GM10248 (cell line): ENCODE measurements at places on chromosomes 3 and 15.

- no peak for DNase-seq
Observed at GRCh38 chr15:60717008-60717407, 238.1 kb upstream of the ICE2 start.

- DNase-seq: no peak
Observed at GRCh38 chr3:186997061-186997460, 66.7 kb downstream of the ST6GAL1 start.

DNA sequence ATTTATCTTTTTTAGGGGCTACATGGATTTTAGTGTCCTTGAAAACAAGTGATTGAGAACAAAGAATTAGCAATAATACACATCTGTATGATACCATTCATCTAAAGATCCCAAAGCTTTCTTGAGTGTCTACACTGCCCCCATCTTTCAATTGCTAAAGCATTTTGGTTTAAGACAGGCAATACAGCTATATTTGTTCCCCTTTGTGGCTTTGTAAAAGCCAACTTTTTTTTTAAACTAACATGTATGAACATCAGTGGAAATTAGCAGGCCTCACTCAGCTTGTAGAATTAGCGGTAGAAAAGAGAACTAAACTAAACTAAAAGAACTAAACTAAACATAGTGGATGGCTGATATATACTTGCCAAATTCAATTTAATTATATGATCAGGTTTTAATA, 449.6 kb downstream of the MECOM start:
- DNase-seq: no peak

GRCh38 chr3:134628884-134629283, 21.9 kb downstream of the KY start:
- no peak for DNase-seq

- no peak for DNase-seq
Observed at GRCh38 chr3:72334681-72335457, 513.4 kb downstream of the SHQ1 start.

DNA sequence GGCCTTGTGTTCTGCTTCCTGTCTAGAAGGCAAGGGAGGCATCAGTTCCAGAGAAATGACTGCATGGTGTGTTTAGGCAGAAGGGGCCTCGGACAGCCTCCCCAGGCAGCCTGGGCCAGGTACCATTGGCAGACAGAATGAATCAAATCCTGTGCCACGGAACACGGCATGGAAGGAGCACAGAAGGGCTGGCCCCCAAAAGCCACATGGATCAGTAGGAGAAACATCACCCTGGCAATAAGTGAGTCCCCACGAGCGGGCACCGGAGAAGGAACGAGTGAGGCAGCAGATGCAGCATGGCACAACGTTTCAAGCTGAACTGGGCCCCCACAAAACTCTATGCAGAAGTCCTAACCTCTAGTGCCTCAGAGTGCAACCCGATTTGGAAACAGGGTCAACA, 223.2 kb downstream of the ADAMTS17 start:
- no peak for DNase-seq

DNA sequence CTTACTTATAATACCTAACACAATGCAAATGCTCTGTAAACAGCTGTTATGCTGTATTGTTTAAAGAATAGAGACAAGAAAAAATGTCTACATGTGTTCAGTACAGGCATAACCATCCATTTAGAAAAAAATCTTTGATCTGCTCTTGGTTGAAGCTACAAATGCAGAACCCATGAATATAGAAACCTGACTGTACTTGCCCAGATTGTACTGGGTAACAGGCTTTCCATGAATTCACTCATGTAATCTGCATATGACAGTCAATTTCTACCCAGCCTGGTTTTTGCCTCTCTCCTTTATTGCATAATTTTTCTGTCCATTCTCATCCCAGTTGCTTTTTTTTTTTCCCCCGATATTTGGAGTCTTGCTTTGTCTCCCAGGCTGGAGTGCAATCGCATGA, 62.6 kb upstream of the ETV5 start:
- no peak for DNase-seq

DNA sequence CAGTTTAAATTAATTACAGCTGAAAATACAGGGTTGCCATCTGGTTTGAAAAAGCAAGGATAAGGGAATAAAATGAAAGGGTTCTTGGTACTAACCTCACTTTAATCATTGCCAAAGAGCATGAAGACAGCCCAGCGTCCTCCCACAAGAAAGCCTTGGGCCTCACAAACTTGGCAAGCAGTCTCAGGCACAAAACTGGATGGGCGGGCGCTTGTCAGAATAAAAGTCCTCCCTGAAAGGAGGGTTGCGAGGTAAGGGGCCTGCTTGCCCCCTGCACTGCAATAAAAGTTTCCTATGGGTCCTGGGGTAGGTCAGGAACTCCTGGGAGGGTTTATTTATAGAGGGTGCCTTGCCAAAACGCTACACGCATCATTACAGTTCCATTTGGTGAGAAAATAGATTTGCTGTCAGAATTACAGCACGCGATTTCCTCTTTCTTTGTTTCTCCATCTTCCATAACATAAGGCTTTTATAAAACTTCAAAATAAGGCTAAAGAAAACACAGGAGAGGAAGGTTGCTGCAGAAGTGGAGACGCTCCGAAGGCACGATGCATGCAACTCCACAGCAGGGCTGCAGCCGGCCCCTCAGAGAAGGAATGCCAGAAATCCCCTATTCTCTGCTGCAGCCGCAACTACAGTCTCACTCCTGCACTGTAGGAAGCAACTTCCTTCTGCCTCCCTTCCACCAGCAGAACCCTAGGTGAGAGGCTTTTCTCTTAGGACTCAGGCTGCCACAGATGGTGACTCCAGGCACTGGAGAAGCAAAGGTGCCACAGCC, 61.3 kb downstream of the VGLL4 start:
- DNase-seq: no peak

- peak; percentile 32 for DNase-seq
Observed at GRCh38 chr3:31448035-31448881, 84.5 kb upstream of the STT3B start.

DNA sequence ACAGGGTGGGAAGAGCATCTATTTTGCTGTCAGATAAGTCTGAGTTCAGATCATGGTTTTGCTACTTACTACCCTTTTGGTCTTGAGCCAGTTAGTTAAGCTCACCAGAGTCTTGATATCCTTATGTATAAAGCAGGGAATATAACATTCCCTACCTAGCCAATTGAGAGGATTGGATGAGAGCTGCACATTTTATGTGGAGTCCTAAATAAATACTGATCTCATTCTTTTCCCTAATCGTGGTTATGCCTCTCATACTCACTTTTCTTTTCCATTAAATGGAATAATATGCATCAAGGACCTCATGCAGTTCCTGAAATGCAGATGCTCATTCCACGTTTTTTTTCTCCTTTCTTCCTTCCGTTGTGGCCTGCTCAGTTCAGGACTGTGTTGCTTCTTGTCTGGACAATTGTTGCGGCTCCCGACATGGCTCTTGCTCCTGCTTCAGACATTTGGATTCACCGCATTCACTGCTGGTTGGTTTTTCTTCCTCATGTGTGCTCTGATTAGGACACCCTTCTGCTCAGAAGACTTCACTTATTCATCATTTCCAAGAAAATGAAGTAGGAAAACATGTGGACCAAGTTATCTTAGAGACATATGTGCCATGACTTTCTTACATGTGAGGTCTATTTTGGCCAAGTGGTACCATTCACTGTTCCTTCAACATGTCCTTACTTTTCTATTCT, 90.2 kb downstream of the NFKBIZ start:
- DNase-seq: no peak

DNA sequence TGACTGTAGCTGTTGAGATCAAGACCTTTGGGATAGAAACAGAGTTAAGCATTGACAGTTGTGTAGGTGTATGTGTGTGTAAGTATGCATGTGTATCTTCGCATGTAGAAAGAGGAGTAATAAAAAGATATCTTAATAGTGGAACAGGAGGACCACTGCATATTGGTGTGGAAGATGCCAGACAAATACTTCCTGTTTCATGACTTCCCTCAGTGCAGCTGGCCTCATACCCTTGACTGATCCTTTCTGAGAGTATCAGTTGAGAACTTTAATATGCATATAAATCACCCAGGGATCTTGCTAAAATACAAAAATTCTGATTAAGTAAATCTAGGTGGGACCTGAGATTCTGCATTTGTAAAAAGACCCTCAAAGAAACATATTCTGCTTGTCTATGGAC, 8.5 kb upstream of the ZBED2 start:
- no peak for DNase-seq

DNA sequence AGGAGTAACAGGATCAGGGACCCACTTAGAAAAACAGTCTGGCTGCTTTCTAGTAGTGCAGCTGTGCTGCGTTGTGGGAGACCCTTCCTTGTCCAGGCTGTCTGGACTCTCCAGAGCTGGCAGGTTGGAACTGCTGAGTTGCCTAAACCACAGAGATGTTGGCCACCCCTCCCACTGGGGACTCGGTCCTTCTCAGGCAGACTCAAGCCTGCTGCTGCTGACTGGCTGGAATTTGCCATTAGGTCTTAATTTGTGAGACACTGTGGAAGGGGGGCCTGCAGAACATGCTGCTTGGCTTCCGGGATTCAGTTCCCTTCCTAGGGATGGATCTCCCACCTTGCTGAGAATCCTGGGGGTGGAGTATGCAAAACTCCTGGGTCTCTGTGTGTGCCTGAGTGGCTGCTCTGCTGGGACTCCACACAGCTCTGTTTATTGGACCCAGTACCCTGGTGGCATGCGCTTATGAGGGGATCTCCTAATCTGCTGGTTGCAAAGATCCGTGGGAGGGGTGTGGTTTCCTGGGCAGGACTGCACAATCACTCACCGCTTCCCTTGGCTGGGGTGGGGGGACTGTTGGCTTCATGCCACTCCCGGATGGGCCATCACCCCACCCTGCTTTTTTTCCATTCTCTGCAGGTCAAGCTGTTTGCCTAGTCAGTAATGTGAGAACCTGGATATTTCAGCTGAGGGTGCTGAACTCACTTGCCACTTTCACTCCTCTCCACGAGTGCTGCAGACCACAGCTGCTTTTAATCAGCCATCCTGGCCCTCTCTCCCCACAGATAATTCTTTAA, 150.5 kb downstream of the CFAP20DC start:
- peak; percentile 24 for DNase-seq

GRCh38 chr15:74504836-74505235, 36.2 kb upstream of the ARID3B start:
- DNase-seq: no peak

- DNase-seq: no peak
Observed at GRCh38 chr3:128559486-128560225, 66.7 kb upstream of the GATA2 start.

DNA sequence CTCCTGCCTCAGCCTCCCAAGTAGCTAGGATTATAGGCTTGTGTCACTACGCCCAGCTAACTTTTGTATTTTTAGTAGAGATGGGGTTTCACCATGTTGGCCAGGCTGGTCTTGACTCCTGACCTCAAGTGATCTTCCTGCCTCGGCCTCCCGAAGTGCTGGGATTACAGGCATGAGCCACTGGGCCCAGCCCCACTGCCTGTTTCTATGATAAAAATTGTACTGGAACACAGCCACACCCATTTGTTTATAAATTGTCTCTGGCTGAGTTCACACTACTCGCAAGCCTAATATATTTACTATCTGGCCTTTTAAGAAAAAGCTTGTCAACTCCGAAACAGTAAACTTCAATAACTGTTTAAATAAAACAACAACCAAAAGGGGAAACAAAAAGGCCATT, 309.4 kb upstream of the WNT5A start:
- DNase-seq: no peak

GRCh38 chr15:47870300-47870955, 153.1 kb downstream of the SEMA6D start:
- DNase-seq: no peak

- DNase-seq: no peak
Observed at GRCh38 chr3:141440942-141441341, 45.9 kb upstream of the RASA2 start.

GRCh38 chr3:71051893-71052687, 531.4 kb downstream of the FOXP1 start:
- no peak for DNase-seq

DNA sequence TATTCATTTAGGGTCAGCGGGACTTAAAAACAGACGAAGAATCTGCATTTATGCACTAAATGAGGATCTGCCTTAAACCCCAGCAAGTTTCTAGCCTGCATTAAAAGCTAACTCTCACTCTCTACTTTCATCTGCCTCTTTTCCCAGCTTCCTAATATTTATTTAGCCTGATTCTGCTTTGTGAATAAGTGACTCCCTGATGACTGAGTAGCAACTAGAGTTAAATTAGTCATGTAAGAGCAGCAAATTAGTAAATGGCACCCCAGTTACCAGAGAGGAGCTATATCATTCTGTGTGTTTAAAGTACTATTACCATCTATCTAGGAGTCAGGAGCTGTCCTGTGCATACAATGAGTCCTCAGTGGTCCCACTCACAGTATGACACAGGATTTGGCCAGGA, 391.0 kb upstream of the RORA start:
- DNase-seq: no peak

DNA sequence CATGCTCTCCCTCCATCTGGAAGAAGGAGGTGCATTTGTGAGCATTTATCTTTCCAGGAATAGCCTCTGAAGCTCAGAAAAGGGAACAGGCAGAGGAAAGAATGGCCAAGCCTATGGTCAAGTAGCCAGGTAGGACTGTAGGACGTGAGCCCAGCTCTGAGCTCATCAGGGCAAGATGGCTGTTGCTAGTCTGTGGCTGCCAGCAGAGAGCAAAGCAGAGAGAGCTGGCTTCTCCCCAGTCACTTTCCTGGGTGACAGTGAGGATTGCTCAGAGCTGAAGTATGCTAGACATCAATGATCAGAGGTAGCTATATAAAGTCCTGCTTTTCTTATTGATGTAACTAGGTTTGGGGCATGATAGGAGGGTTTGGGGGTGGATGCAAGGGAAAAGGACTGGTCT, 146.1 kb upstream of the SLC24A5 start:
- no peak for DNase-seq

DNA sequence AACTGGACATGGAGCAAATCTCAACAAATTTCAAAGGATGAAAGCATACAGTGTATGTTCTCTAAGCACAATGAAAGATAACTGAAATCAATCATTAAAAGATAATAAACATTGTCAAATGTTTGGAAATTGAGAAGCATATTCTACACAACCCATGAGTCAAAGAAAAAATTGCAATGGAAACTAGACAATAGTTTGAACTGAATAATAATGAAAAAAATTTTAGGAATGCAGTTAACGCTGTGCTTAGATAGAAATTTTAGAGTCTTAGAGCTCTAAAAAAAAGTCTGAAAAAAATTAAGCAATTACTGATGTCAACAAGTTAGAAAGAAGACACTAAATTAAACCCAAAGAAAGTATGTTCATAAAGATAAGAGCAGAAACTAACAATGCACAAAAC, 15.5 kb downstream of the RABL3 start:
- no peak for DNase-seq

DNA sequence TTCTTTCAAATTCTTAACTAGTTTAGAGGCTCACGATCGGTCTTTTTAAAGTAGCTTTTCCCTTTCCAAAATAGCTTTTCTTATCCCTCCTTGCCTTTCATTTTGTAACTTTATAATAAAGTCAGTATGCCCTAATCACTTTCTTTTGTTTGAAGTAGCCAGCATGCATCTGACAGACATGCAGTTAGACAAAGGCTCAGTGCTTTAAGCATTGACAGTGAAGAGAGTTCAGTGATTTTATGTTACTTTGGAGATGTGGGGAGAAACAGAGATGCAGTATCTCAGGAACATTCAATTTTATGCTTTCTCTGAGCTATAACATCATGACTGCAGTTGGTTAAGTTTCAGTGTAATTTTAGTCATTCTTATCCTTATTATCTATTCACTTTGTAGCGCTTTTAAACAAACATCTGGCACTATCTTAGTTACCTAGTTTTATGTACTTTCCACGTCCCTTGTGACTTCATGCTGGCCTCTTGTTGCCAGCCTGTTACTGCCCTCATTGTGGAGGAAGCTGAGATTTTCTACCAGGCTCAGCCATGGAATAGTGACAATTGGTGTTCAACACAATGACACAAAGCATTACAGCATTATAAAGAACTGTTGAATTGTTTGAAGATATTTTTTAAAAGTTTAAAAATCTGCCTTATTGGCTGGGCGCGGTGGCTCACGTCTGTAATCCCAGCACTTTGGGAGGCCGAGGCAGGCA, 90.3 kb downstream of the AKAP13 start:
- no peak for DNase-seq
